T1000 (cell line): ENCODE measurements at places on chromosomes 16 and 17.
A peak's percentile ranks its signal among the peaks of the same experiment; 100 is the strongest.

DNA sequence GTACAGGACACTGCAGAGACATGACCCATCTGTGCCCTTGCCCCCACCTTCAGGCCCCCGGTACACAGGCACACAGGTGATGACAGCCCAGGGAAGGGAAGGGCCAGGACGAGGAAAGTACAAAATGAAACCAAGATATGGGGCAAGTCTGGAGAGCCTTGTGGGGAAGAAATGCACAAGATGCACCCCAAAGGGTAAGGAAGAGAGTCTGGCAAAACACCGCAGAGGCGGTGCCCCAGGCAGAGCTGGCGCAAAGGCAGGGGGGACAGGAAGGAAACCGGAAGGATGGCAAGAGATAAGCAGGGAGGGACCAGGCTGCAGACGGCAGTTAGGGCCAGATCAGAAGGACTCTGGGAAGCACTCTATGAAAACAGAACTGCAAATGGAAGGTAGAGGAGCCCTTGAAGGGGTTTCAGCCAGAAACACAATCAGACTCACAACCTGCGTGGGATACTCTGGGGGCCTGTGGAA, 81.4 kb downstream of the SLC39A11 start:
- DNase-seq, result no peak

GRCh38 chr17:70369391-70369790, 200.1 kb downstream of the KCNJ2 start:
- no peak for DNase-seq

DNA sequence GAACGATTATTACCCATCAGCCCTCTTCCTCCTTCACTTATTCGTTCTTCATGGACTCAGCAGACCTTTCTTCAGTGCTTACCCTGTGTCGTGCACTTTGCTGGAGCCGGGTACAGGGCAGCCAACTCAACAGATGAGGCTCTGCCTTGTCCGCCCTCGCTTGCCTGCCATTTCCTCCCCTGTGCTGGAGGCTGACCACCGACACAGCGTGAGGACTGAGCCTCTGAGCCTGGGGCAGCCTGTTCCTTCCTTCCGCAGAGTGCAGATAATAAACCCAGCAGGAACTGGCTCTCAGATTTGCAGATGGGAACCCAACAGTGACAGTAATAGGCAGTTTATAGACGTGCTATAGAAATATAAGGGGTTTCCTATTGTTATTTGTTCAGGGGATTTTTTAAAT, 7.0 kb upstream of the SLC39A11 start:
- no peak for DNase-seq

- no peak for DNase-seq
These were observed 1.0 kb downstream of the ITGA3 start for GRCh38 chr17:50056961-50057330.

- no peak for DNase-seq
These were observed 8.8 kb upstream of the RAB40C start for GRCh38 chr16:580946-581498.

DNA sequence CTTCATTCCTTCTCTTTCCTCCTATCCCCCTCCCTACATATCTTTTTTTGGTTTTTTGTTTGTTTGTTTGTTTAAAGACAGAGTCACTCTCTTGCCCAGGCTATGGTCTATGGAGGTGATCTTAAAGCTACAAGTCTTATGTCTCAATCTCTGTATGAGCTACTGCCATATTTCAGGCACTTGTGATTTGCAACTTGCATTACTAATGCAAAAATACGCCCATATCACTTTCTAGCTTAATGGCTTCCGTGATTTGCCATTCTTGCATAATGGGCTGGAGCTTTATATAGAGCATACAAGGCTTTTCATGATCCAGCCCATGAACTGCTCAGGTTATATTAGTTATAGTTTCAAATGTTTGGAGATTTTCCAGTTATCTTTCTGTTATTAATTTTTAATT, 7.5 kb downstream of the CFAP97D1 start:
- DNase-seq, result no peak

- DNase-seq, result no peak
These were observed 7.6 kb downstream of the RCVRN start for GRCh38 chr17:9897372-9897968.

DNA sequence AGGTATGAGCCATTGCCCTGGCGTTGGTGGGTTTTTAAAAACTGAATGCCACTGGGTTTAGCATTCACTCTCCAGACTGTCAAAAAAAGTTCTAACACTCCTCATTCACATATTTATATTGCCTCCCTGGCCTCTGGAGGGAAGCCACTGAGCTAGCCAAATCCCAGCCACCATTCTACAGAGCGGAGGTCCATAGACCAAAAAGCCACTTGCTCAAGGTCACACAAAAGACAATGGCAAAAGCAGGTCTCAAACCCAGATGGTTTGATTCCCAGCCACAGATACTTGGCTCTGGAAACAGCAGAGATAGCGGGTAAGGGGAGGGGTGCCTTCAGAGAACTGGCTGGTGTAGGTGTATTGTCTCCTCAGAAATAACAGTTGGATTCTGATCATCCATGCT, 18.0 kb upstream of the CDIPT start:
- DNase-seq, result no peak

- DNase-seq, result peak; percentile 27
These were observed 747 bp downstream of the ATXN7L3 start for GRCh38 chr17:44198721-44199552.

DNA sequence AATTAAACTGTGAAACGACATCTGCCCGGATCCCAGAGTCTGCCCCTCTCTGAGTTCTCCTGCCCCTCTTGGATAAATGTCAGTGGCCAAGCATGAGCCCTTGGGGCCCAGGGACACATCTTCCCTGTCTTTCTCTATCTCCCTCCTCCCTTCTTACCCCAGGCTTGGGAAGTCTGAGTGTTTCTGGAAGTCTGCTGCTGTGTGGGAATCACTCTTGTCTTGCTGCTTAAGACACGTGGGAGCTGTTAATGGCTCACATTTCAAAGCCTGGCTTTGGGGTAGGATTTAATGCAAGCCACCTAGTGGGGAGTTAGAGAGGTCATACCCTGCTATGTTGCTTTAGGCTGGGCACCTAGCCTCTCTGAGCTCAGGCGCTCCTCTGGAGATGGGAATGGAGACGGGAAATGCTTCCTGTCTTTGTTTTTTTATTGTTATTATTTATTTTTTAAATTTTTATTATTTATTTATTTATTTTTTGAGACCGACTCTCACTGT, 218.5 kb upstream of the CIBAR2 start:
- no peak for DNase-seq

GRCh38 chr17:72381597-72382397, 261.0 kb downstream of the SOX9 start:
- DNase-seq, result no peak

DNA sequence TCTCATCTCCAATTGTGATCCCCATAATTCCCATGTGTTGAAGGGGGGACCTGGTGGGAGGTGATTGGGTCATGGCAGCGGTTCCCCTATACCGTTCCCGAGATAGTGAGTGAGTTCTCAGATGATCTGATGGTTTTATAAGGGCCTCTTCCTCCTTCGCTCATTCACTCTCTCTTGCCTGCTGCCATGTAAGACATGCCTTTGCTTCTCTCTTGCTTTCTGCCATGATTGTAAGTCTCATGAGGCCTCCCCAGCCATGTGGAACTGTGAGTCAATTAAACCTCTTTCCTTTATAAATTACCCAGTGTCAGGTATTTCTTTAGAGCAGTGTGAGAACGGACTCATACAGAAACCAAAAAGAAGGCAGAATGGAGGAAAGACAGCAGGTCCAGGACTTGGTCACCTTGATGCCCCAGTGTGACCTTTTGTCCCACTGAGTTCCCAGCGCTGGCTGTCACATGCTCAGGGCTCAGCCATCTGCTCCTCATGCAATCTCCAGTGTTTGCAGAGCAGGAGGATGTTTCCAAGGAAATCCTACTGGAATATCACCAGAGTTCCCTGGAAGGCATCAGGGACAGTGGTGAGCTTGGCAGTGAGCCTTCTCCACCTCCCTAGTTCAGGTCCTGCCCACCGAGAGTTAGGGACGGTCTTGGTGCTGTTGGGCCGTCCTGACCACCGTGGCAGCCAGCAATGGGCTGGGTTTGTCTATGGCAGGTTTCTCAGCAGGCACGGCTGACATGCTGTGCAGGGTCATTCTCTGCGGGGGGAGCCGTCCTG, 96.7 kb downstream of the SEC14L1 start:
- no peak for DNase-seq

DNA sequence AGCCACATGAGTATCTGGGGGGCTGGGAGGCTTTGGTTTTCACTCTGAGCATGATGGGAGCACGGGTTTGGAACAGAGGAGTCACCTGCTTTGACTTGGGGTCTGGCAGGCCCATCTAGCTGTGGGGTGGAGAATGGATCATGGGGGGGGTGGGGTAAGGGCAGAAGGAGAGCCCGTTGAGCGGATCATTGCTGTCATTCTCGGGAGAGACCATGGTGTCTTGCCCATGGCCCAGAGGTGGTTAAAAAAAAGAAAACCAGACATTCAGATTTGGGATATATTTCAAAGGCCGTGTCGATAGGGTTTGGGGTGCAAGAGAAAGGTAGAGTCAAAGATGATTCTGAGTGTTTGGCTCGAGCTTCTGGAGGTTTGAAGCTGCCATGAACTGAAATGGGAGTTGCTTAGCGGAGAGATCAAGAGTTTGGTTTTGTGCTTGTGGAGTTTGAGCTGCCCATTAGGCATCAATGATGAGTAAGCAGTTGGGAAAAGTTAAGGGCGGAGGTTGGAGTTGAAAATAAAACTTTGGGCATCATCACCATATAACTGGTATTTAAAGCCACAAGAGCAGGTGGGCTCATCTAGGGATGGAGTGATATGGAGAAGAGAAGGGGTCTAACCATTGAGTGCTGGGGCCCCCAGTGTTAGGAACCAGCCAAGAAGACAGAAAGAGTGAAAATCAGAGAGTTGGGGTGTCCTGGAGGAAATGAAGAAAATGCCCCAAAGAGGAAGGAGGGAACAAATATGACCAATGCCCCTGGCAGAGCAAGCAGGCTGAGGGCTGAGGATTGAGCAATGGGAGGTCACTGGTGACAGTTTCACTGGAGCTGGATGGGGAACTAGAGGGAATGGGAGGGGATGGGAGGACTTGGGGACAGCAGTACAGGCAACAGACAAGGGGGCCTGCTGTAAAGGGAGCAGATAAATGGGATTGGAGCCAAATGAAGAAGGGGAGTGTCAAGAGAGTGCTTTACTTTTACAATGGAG, 1.9 kb downstream of the NOD2 start:
- DNase-seq, result no peak

- DNase-seq, result no peak
These were observed 110.6 kb downstream of the ZFHX3 start for GRCh38 chr16:72937360-72937759.

- no peak for DNase-seq
These were observed 3.3 kb upstream of the VPS4A start for GRCh38 chr16:69307856-69308255.

DNA sequence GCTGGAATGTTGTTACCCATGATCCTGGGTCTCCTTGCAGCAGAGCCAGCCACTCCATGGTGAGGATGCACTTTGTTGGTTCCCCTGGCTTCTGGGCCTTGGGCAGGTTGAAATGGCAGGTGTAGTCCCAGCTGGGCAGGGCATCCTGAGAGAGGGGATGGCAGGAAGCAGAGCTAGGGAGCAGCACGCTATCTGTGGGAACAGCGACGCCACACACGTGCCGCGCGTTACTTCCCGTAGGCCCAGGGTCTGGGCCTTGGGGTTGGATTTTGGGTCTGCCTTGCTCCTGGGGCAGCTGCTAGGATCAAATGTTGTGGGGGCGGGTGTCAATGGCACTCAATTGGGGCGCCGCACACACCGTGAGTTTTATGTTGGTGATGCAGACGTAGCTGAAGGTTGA, 368.0 kb downstream of the CPPED1 start:
- DNase-seq, result no peak

DNA sequence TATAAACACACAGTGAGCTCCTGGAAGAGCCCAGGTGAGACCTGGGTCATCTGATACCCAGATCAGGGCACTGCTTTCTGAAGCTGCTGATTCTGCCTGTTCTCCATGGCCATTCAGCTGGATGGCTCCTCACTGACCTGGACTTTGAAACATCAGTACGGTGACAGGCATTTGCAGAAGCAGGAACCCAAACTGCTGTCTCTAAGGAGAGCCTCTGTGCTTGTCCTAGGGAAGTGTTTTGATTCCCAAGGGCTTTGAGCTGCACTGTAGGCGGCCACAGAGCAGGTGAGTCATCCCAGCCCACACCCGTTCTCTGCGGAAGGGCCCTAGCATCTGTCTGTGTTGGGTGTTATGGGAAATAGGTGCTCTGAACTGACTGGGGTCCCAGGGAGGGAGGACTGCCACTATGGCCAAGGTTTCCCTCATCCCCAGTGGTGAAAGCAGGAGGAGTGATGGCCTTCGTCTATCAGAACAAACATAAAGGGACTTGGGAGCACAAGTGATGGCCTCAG, 60.7 kb upstream of the ADCY9 start:
- no peak for DNase-seq

- DNase-seq, result no peak
These were observed 4.2 kb downstream of the ENO3 start for GRCh38 chr17:4955091-4955490.

DNA sequence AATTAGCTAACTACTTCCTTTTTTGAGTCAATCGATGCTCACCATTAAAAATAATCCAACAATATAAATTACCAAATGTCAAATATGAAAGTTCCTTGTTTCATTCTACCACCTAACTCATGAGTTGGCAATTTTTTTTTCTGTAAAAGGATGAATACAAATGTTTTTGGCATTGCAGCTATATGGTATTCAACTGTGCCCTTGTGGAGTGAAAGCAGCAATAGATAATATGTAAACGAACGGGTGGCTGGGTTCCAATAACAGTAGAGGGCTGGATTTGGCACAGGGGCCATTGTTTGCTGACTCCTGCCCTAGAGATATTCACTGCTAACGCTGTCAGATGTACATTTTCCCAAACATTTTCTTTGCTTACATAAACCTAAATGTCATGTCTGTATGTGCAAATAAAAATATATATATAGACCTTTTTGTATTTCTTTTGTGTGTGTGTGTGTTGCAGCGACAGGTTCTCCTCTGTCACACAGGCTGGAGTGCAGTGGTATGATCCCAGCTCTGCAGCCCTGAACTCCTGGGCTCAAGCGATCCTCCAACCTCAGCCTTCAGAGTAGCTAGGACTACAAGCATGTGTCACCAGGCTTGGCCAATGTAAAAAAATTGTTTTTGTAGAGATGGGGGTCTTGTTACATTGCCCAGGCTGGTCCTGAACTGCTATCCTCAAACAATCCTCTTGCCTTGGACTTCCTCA, 73.9 kb downstream of the RPGRIP1L start:
- no peak for DNase-seq

- no peak for DNase-seq
These were observed 6.8 kb downstream of the CCL7 start for GRCh38 chr17:34276826-34277225.
